Mammary epithelial cell (primary cell): ENCODE measurements at places on chromosomes 4 and X. TPM values are rescaled to one million over a fixed set of nuclear protein-coding genes. Genes with fewer than 3 reads are reported as not detected.

CSAG1 gene
- not detected for total RNA-seq

UTP3 gene
- total RNA-seq: 38.1 and 40.0 TPM in 2 replicates

PRRG3 gene
- total RNA-seq: not detected in 2 replicates

ARHGEF38 gene
- not detected in 2 replicates for total RNA-seq

DNA sequence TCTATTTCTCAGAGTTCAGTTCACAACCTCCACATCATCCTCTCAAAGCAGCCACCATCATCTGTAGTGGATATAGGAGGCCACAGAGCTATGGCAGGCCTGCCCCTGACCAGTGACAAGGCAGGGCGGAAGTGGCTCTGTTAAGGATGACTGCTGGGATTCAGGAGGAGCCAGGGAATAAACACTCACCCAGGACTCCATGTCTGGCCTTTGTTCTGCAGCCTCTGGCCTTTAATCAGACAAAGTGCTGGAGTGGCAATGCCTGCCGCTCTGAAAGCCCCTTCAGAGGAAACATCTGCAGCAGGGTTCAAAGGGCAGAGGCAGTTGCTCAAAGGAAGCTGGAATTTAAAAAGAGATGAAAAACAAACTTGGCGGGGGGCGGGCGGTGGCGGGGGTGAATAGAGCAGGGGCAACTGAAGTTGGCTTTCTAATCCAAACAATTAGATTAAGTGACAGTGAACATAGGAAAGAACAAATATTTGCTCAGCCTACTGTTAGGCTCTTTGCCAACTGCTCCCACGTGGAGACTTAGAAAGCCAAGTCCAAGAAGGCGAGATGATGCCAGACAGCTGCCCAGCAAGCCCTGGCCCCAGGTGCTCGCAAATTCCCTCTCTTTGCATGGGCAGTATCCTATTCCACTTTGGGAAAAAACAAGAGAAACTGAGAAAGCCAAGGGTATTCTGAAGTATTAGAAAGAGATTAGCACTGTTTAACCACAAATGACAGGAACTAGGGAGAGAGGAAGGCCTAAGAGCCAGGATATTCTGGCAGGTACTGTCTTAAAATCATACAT is 5.5 kb downstream of the MPP1 start:
- no peak for DNase-seq

DNA sequence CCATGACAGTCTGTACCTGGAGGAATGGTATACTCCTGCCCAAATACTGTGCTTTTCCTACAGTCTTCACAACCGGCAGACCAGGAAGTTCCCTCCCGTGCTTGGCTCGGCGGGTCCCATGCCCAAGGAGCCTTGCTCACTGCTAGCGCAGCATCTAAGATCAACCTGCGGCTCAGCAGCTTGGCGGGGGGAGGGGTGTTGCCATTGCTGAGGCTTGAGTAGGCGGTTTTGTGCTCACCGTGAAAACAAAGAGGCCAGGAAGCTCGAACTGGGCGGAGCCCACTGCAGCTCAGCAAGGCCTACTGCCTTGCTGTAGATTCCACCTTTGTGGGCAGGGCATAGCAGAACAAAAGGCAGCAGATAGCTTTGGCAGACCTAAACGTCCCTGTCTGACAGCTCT is 152.7 kb downstream of the TEX11 start:
- DNase-seq: no peak

GRCh38 chr4:45385306-45385705 is 659.0 kb upstream of the GNPDA2 start:
- DNase-seq: no peak

- DNase-seq: peak; percentile 59
Observed at GRCh38 chr4:180950377-180950776, 1292.8 kb upstream of the TENM3 start.

- no peak for DNase-seq
Observed at GRCh38 chr4:15947684-15948083, 9.1 kb upstream of the FGFBP1 start.

- DNase-seq: no peak
Observed at GRCh38 chr4:184447664-184448063, 26.7 kb downstream of the IRF2 start.

GRCh38 chrX:43349363-43349762 is 306.7 kb upstream of the MAOA start:
- DNase-seq: peak; percentile 32
